ENCODE measurements at places on chromosomes 7 and 10.

DNA sequence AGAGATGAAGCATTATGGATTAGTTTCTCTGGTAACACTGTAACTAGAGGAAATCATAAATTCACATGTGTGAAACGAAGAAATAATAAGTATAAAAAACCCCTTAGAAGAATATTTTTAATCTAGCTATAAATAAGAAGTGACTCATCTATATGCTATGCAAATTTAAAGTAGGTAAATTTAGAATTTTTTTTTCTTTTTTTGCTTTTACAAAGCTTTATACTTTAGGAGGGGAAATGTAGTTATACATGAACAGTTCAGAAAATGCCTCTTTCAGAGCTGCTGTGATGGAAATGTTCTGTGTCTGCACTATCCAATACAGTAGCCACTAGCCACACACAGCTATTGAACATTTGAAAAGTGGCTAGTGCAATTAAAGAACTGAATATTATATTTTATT lies 87.3 kb downstream of the REEP3 start:
- DNase-seq, result no peak

DNA sequence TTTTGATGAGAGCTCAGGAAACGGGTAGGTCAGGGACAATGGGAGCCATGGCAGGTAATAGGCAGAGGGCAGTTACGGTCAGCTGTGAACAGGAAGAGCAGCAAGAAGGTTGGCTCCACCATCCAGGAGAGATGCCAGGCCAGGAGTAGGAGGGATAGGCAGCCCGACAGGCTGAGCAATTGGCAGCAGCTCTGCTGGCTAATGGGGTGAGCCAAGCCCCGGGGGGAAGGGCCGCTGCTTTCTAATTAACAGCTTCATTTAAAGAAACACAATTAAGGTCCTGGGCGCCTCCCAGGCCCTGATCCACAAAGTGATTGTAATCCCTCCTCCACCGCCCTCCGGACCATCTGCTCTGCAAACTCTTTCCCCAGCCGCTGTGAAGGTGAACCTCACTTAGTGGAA lies 23.7 kb downstream of the SH2B2 start:
- DNase-seq, result no peak

DNA sequence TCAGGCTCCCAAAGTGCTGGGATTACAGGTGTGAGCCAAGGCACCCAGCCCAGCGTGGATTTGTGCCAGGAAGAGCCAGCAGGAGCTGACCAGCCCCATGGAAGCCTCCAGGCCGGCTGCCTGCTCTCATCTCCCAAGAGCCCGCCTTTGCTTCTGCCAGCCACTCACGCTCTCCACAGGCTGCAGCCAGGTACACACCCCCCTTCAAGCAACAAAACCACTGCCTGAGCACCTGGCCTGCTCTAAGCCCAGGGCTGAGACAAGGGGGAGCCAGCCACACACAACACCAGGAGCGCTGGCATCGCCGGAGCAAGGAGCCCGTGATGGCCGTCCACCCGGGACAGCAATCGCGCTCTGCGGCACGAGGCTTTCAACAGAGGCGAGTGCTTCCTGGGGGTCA lies 34.5 kb downstream of the MAD1L1 start:
- DNase-seq, result no peak

DNA sequence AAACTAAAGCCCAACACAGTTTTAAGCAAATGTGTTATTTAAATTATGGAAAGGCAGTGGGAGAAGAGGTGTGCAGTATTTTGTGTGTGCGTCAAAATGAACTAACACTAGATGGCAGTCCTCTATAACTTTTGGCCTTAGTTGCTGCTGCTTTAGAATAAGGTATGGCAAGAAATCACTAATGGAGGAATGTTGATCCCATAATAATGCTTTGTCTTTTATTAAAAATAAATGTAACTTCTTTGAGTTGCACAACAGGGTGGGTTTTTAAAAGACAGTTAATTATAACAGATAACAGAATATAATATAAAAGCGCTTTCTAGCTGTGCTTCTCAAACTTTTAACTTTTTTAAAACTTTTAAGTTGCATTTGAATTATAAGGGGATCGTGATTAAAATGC lies 56.4 kb downstream of the BBS9 start:
- DNase-seq, result no peak

Measured in activated naive CD4-positive, alpha-beta T cell treated with Interleukin-2 at 50 U/mL for 16 hours (primary cell).